ENCODE measurements at places on chromosomes 7 and 10.

DNA sequence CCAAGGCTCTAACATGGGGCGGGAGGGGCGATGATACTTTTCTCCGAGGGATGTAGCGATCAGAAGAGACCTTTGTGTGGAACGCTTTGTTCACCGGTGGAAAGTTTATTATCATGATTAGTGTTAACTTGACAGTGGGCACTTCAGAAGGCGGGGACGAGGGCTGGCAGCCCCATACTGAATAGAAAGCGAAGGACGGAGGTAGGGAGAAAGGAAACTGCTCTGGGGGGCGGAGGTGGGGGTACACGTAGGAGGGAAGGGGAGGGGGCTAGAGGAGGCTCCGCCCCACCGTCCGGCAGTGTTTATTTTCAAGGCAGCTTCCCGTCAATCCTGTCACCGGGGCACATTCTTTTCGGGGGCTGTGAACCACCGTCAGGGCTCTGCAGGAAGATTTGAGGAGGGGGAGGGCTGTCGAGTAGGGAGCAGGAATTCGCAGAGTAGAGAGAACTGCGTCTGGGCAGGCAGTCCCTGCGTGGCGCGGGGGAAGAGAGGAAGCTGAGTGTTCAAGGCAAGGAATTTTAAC lies 9.4 kb upstream of the NKX2-3 start:
- no peak for DNase-seq

DNA sequence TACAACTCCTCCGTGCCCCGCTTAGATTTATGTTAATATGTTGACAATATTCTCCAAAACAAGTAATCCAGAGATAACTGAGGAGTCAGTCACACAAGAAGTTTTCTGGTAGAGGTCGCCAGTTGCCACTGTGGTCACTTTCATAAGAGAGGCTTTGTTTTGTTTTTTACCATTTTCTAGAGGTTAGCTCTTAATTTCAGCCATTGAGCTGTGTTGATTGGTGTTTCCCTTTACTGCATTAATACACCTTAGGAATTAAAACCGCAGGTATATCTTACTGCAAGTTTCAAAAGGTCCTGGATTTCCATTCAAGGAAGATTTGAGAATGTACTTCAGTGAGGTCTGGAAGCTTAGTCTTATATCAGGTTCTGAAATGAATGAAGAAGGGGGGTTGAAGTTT lies 3.5 kb downstream of the BMI1 start:
- no peak for DNase-seq

DNA sequence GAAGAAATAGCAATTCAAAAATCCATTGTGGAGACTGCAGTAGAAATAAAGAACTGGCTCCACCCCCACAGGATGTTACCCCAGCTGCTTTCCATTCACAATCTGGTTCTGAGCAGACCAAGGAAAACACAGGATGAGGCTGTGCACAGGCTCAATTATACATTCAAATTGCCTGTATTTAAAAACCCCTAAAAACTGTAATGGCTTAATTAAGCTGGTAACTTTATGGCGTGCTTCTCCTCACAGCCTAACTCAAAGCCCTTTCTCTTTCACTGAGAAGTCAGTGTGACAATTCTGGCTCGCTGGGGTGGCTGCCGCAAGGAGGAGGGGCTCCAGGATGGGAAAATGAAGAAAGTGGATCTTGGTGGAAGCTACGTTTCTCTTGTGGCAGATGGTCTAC lies 1191.1 kb downstream of the SORCS1 start:
- DNase-seq: no peak

- DNase-seq: no peak
Observed at GRCh38 chr7:43337191-43337590, 224.7 kb downstream of the HECW1 start.

- no peak for DNase-seq
Observed at GRCh38 chr7:69002416-69002815, 595.9 kb upstream of the AUTS2 start.

Measured in stimulated activated CD8-positive, alpha-beta memory T cell treated with anti-CD3 and anti-CD28 coated beads, Interleukin-4, amount 100 ng/mL, for 48 hours (primary cell).